ENCODE measurements at places on chromosomes 6 and 20.
A peak's percentile ranks its signal among the peaks of the same experiment; 100 is the strongest.

DNA sequence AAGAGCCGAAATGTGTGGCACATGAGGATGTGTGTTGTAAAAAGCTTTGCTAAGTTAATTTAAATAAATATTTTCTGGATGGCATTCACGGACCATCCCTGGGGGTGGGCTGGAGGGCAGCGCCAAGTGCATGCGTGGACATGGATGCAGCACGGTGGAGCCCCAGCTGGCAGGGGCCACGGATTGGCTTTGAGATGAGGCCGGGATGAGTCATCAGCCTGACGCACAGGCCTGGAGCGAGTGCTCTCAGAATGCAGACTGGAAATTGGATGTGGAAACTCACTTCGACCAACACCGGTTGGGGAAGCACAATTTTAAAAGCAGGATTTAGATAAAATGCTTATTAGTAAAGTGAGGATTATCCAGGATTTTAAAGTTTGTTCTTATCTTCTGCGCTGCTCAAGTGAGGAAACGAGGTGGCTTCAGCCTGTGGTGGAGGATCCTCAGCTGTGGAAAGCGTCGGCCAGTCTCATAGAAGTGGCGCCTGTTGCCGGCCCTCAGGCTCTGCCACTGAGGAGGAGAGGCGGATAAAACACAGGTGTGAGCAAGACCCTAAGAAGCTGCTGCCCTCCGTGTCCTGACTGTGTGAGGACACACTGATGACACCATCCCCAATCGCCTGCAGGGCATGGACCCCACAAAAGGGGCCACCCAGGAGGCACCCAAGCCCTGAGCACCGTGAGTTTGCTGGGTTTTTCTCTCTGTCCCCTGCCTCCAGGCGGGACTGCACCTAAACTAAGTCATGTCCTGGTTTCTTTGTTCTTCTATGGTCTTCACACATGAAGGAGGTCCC lies 279.7 kb downstream of the CDH4 start:
- no peak for DNase-seq

DNA sequence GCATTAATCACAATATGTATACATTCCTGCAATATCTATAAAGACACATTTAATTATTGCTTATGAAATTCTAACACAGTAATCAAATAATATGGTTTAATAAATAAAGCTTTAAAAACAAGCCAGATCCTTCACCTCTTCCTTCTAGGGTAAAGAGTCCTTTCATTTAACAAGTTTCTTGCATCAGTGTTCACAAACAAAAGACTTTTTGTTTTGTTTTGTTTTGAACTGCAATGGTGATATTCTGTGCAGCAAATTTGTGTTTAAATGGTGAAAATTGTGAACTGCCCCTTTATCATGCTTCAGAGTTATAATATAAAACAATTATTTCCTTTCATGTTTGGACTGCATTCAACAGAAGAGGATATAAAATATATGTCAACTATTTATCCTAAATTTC lies 177.3 kb downstream of the EPHA7 start:
- no peak for DNase-seq

- no peak for DNase-seq
Measured at GRCh38 chr6:154567695-154568220, 57.3 kb upstream of the CNKSR3 start.

GRCh38 chr6:5672581-5673011 lies 334.1 kb downstream of the NRN1 start:
- no peak for DNase-seq

DNA sequence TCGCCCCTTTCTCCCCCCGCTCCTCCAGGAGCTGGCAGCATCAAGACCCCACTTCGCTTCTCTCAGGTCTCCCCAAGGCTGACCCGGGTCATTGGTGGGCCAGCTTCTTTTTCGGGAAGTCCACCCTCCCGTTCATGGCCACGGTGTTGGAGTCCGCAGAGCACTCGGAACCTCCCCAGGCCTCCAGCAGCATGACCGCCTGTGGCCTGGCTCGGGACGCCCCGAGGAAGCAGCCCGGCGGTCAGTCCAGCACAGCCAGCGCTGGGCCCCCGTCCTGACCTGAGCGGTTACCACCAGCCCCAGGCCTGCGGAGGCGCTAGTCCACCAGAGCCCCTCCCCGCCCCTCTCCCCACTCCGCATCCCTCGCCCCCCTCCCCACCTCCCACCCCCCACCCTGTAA lies 1.0 kb downstream of the PPDPF start:
- DNase-seq = no peak

DNA sequence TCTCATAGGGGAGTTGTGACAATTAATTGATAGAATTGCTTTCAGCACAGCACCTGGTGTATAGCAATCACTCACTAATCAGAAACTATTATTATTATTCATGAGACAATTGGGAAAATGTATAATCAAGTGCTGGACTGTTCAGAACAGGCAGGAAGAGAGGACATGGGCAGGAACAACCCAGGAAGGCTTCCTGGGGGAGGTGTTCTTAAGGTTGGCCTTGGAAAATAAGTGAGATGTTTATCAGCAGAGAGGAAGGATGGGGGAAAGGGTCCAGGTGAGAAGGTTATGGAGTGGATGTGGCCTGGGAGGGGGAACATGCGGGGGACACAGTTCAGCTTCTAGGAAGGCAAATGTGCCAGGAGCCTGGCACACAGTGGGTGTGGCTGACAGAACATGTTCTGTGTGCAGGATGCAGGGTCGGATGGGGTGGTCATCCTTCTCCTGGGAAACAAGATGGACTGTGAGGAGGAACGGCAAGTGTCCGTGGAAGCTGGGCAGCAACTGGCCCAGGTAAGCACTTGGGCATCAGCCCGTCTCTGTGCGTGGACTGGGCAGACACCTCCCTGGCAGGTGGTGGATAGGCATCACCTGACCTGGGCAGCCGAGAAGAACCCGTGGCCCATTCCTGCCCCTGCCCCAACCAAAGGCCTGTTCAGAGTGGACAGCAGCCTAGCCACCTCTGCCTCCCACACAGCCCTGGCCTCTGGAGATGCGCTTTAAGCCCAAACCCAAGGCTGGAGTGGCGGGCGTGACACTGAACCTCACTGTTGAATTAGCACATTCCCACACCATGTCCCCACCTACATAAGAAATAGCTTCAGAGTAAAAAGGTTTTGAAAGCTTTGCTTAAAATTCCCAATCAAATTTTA lies 30.9 kb downstream of the RAB44 start:
- no peak for DNase-seq

DNA sequence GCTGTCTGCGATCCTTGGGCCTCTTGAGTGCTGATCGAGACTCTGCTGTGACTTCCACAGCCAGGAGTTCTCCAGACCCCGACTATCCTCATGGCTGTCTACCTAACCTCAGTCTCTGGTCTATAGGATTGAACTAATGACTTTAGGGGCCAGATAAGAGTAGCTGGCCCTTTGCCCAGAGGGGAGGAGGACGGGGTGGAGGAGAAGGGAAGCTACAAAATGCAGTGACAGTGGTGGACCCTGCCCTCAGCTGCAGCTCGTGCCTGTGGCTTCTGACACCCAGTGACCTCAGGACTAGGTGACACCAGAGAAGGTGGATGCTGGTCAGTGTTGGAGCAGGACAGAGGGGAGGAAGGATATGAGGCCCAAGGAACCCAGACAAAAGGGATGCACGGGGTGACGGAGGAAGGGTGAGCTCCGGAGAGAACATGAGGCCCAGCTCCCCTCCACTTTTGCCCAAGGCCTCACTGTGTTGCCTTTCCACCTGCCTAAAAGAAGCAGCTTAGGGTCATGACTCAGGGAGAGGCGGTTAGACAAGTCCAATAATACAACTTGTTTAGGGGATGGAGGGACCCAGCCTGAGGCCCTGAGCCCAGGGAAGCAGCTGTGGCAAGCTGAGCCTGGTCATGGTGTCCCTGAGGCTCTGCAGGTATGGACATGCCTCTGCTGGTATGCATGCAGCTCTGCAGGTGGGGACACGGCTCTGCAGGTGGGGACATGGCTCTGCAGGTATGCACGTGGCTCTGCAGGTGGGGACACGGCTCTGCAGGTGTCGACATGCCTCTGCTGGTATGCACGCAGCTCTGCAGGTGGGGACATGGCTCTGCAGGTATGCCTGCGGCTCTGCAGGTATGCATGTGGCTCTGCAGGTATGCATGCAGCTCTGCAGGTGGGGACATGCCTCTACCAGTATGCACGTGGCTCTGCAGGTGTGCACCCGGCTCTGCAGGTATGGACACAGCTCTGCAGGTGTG lies 67.7 kb downstream of the SYNJ2 start:
- no peak for DNase-seq

DNA sequence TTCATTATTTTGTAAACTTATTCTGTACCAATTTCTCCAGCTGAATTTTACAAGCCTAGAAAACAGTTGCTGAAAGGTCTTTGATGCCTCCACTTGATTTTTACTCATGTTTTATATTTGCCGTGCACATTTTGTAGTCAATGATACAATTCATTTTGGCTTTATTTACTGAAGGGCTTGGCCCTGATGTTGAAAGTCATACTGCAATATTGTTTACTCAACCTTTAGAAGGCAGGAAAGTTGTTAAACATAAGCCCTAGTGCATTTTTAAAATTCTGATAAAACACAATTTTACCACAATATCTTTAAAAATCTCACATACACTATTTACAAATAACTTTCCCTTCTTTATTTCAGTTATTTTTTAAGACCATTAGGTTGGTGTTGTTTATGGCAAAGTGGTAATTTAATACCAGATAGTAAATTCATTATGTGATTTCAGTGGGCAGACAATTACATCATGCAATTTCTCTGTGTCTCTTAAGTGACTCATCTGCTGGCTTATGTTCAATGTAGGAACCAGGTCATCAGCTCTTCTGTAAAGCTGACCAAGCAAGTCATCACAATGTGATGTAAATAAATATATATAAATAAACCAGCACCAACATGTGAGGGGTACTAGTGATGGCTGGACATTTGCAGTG lies 121.1 kb upstream of the SLC35B3 start:
- DNase-seq = no peak

GRCh38 chr6:12265791-12266190 lies 24.4 kb upstream of the EDN1 start:
- no peak for DNase-seq

GRCh38 chr20:51641866-51642265 lies 99.3 kb upstream of the NFATC2 start:
- DNase-seq = no peak

DNA sequence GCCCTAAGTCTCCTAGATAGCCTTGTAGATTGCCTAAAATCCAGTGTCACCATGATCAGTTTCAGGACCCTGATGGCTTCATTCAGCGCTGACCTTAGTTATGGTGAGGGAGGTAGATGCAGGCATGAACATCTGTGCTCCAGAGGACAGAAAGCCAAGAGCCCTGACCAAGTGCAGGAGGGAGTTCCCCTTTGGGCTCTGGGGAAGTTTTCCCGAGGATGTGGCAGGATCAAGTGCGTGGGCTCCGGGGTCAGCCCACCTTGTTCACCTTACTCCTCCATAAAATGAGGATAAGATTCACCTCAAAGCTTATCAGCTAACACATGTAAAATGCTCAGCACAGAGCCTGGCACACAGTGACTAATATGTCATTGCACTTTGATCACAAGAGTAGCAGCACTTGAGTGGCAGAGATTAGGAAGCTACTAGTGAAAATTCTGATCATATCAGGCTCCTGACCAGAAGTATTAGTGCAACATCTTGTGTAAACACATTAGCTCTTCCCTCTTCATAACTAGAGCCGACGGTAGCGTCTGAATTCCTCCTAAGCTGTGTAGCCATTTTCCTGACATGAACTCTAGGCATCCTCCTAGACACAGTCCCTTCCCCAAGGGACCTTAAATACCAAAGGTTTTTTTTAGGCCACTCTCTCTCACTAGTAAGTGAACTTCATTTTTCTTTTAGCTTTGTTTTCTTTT lies 125.2 kb downstream of the SULF2 start:
- no peak for DNase-seq

GRCh38 chr20:62979310-62979709 lies 26.8 kb downstream of the SLC17A9 start:
- DNase-seq = no peak

GRCh38 chr20:59010995-59011873 lies 4.2 kb upstream of the CTSZ start:
- DNase-seq = no peak

DNA sequence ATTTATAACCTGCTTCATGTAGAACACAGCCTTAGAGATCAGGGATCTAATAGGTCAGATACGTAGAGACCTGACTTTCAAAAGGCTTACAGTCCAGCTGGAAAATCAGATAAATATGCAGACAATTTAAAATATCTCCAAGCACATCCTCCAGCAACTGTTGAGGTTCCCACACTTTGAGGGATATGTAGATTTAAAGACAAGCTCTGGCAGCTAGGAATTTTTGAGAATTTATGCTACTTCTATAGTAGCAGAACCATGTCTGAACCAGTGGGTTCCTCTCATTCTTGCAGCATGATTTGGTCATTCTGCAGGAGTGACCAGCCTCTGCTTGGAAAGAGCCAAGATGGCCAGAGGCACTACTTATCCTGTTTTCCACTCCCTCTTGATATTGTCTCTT lies 60.5 kb downstream of the CYB5R4 start:
- DNase-seq = no peak

GRCh38 chr6:115460913-115461312 lies 599.8 kb downstream of the FRK start:
- DNase-seq = no peak

DNA sequence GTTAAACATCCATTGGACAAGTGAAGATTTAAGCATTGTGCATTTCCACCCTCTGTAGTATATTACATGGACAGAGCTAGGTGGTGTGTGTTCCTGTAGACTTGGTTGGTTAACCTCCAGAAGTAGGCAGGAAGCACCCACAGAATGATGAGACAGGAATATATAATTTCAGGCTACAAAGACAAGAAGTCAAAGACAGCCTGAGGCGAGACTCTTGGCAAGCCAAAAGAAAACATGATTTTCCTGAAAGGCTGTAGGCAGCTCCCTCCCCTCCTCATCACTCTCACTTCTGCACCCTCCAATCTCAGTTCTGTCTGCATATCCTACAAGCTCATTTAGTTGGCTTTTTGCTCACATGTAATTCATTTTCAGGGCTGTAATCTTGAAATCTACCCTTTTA lies 110.0 kb upstream of the SLC35B3 start:
- DNase-seq = no peak

DNA sequence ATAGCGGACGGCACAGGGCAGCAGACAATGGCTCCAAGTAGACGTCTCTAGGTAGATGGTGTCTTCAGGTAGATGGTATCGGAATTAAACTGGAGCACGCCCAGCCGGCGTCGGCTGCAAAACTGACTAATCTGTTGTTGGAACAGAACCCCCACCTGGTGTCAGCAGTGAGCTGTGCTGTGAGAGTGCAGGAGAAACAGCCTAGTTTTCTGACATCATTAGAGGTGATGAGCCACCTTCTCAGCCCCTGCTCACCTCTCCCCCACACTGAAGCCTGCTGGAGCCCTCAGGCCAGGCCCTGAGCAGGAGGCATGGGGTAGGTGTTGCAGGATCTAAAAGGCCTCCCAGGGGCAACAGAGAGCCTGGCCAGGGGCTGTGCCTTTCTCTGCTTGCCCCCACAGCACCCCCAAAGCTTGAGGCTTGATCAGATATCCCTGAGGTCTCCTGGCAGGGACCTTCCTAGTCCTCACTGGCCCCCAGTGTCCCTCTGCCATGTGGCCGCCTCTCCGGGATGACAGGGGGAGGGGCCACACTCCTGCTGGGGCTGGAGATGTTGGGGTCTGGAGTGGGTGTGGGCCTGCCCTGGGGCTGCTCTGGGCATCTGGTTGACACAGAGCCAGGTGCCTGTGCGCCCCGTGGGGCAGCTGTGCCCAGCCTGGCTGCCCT lies 6.9 kb upstream of the HELZ2 start:
- peak; percentile 79 for DNase-seq

Measured in RPMI8226 (cell line).